ENCODE measurements at places on chromosomes 6 and 20. TPM values are rescaled to one million over a fixed set of nuclear protein-coding genes. Genes with fewer than 3 reads are reported as not detected.

Gene RIPOR3
- not detected for total RNA-seq

Gene SNRPB
- total RNA-seq: 147 TPM

Gene PYGB
- total RNA-seq: 27.5 TPM

Gene ZNF512B
- total RNA-seq: 22.0 TPM

Gene TRIM10
- total RNA-seq: not detected

Gene OR2J3
- not detected for total RNA-seq

Gene PTCRA
- not detected for total RNA-seq

Gene RMND1
- 6.5 TPM for total RNA-seq

Gene NANP
- total RNA-seq: 1.1 TPM

Gene KHDC1L
- total RNA-seq: not detected

Gene VIP
- not detected for total RNA-seq

Gene EFCAB8
- total RNA-seq: 2.5 TPM

DNA sequence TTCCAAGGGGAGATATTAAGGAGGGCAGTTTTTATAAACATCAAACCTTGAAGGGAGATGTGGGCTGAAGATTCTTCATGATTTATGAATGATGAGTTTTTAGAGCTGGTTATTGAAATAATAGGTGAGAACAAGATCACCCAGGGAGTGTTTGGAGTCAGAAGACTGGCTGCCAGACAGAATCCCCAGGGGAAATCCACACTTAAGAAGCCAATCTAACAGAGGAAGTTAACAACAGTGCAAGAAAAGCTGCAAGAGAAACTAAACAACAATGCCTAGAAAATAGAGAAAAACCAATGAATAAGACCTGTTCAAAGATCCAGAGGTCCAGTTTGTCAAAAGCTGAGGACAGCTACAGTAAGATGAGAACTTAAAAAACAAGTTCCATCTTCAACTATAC, 167.9 kb upstream of the MAN1A1 start:
- no peak for DNase-seq
- no peaks in the 10 kb centered on the region for H3K36me3 ChIP-seq
- no peak overlapping the region for H3K27ac ChIP-seq
- H3K27me3 ChIP-seq: no peaks in the 10 kb centered on the region
- H3K4me3 ChIP-seq: no peak overlapping the region

DNA sequence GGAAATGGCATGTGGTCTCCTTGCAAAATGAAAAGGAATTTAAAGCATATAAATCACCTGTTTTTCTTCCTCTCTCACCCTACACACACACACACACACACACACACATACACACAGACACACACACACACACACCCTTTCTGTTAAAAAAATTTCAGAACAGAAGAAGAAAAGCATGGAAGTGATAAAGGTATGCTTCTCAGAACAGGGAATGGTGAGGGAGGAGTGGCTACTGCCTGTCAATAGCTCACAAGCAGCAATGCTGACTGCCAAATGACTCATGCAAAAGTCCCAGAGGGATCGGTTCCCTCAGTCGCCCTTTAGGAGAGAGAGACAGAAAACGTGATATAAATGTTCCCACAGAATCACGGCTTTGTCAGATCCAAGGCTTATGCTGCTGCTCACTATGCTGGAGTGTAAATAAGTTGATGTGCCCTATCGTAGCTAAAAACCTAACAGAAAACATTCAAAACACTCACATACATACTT, 102.6 kb downstream of the IBTK start:
- no peak overlapping the region for H3K27ac ChIP-seq
- H3K4me3 ChIP-seq: no peak overlapping the region
- DNase-seq: no peak
- H3K4me1 ChIP-seq: no peaks in the 10 kb centered on the region
- no peaks in the 10 kb centered on the region for H3K36me3 ChIP-seq

GRCh38 chr6:137657351-137657911, 163.2 kb upstream of the OLIG3 start:
- H3K4me1 ChIP-seq: no peaks in the 10 kb centered on the region
- H3K27ac ChIP-seq: no peak overlapping the region
- DNase-seq: no peak
- H3K4me3 ChIP-seq: no peak overlapping the region
- no peaks in the 10 kb centered on the region for H3K36me3 ChIP-seq
- no peaks in the 10 kb centered on the region for H3K27me3 ChIP-seq

- H3K27me3 ChIP-seq: peaks cover 16% of the 10 kb centered on the region
- H3K4me3 ChIP-seq: no peak overlapping the region
- peaks cover 11% of the 10 kb centered on the region for H3K4me1 ChIP-seq
- no peaks in the 10 kb centered on the region for H3K36me3 ChIP-seq
Measured at GRCh38 chr20:37915800-37916570, 13.1 kb downstream of the VSTM2L start.

DNA sequence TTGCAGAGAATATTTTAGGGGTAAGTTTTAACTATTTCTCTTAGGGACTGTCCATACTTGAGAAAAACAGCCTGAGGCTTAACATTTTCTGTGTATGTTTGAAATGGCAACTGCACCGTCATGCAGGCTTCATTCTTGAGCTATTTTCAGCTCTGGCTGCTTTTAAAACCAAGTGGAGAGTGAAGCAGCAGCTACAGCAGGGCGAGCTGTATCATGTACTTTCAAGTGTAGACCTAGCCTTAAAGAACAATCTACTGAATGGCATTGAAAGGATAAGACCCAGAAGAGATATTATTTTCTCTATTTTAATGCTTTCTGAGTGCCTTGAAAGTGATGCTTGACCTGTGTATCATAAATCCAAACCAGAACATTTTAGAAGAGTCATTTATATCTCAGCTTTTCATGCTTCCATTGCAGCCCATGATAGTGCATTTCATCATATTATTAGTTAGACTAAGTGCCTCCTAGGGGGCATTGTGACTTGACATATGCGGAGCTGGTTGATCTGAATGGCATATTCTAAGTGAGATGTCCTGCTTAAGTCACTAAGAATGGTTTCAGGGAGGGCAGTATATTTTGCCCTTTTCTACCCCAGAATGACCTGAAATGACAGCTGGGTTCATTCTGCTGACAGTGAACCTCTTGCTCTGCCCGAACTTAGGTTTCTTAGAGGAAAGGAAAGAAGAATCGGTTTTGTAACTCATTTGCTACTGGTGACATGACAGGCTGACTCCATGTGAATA, 85.3 kb downstream of the NKAIN2 start:
- H3K27me3 ChIP-seq: no peaks in the 10 kb centered on the region
- no peak overlapping the region for H3K27ac ChIP-seq
- no peaks in the 10 kb centered on the region for H3K4me1 ChIP-seq
- DNase-seq: no peak
- no peak overlapping the region for H3K4me3 ChIP-seq
- no peaks in the 10 kb centered on the region for H3K36me3 ChIP-seq

DNA sequence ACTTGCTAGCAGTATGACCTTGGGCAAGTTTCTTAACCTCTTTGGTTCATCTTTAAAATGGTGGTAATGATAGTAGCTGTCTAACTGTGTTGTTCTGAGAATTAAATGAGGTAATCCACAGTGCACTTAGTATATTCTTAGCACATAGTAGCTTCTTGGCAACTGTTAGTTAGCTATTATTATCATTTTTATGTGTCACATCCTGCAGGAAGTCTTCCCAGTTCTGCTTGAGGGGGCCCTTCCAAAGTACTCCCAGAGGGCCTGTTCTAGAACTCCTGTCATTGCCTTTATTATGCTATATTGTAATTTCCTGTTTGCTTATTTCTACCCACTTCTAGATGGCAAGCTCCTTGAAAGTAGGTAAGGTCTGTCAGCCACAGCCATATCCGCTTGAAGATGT, 30.6 kb downstream of the ANKS1A start:
- no peaks in the 10 kb centered on the region for H3K4me1 ChIP-seq
- H3K36me3 ChIP-seq: peaks cover 3% of the 10 kb centered on the region
- H3K27me3 ChIP-seq: no peaks in the 10 kb centered on the region
- no peak for DNase-seq
- H3K4me3 ChIP-seq: no peak overlapping the region
- no peak overlapping the region for H3K27ac ChIP-seq

- H3K4me3 ChIP-seq: no peak overlapping the region
- H3K27me3 ChIP-seq: no peaks in the 10 kb centered on the region
Measured at GRCh38 chr20:3863317-3863716, 16.7 kb downstream of the MAVS start.

- H3K27ac ChIP-seq: no peak overlapping the region
- no peaks in the 10 kb centered on the region for H3K36me3 ChIP-seq
- no peaks in the 10 kb centered on the region for H3K27me3 ChIP-seq
- no peak for DNase-seq
- no peaks in the 10 kb centered on the region for H3K4me1 ChIP-seq
Measured at GRCh38 chr20:50237349-50237748, 46.7 kb downstream of the CEBPB start.

DNA sequence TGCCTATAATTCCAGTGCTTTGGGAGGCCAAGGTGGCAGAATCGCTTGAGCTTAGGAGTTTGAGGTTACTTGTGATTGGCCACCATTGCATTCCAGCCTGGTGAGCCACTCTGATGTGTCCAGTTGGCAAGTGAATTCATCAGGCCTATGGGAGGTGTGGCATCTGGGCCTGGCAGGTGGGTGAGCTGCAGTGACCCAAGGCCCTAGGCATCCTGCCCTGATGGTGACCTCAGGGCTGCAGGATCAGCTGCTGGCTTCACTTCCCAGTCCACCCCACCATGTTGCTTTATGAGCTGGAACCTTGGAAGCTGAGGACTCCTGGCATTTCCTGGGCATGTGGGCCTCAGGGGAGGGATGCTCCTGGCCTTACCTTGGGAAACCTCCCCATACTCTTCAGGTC, 20.5 kb downstream of the RSPH9 start:
- peaks cover 17% of the 10 kb centered on the region for H3K4me1 ChIP-seq
- no peaks in the 10 kb centered on the region for H3K27me3 ChIP-seq
- peaks cover 1% of the 10 kb centered on the region for H3K36me3 ChIP-seq

- no peak overlapping the region for H3K27ac ChIP-seq
- peaks cover 41% of the 10 kb centered on the region for H3K36me3 ChIP-seq
- no peaks in the 10 kb centered on the region for H3K27me3 ChIP-seq
- no peak overlapping the region for H3K4me3 ChIP-seq
- H3K4me1 ChIP-seq: peaks cover 33% of the 10 kb centered on the region
Measured at GRCh38 chr20:2114990-2115681, 13.5 kb downstream of the STK35 start.

DNA sequence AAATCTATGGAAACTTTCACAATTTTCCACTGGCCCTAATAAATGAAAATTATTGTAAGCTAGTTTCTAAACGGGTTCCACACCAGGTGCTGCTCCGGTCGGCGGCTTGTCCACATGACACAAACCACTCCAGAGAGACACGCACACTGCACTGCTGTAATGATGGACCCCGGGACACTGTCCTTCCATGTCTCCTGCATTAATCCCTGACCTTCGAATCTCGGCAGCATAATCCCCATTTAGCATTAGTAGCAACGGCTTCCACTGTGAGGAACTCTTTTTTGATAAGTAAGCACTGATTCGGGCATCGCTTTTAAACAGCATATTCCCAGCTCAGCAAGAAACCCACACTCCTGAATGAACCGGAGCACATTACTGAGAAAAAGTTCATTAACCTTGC, 43.5 kb downstream of the INSM1 start:
- no peak overlapping the region for H3K4me3 ChIP-seq
- H3K27me3 ChIP-seq: no peaks in the 10 kb centered on the region
- no peak overlapping the region for H3K27ac ChIP-seq
- peaks cover 7% of the 10 kb centered on the region for H3K36me3 ChIP-seq

GRCh38 chr6:5394280-5394679, 133.0 kb downstream of the FARS2 start:
- no peak for DNase-seq
- H3K36me3 ChIP-seq: no peaks in the 10 kb centered on the region
- no peak overlapping the region for H3K4me3 ChIP-seq
- no peaks in the 10 kb centered on the region for H3K4me1 ChIP-seq
- H3K27me3 ChIP-seq: no peaks in the 10 kb centered on the region

- no peak overlapping the region for H3K4me3 ChIP-seq
- no peaks in the 10 kb centered on the region for H3K27me3 ChIP-seq
- no peaks in the 10 kb centered on the region for H3K4me1 ChIP-seq
Measured at GRCh38 chr6:61833176-61833755, 452.8 kb downstream of the KHDRBS2 start.

DNA sequence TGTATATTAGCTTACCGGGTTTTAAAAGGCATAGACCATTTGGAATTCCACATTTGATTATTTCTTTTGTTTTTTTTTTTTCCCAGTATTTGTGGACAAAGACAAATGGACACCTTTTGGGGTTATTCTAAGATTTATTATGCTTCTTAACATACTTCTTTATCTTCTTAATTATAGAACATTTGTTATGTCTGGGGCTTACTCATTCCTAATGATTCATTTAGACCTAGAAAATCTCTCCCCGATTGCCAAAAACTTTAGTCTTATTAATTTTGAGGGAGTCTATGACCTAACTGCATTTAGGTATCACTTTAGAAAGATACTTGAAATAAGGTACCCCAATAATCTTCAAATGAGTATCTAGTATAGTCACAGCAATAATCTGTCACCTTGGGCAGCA, 170.7 kb upstream of the PREP start:
- H3K36me3 ChIP-seq: no peaks in the 10 kb centered on the region
- no peak overlapping the region for H3K27ac ChIP-seq
- no peaks in the 10 kb centered on the region for H3K4me1 ChIP-seq
- H3K27me3 ChIP-seq: no peaks in the 10 kb centered on the region

- DNase-seq: no peak
- H3K27me3 ChIP-seq: no peaks in the 10 kb centered on the region
- no peak overlapping the region for H3K27ac ChIP-seq
- H3K4me3 ChIP-seq: no peak overlapping the region
Measured at GRCh38 chr6:44496665-44497369, 109.3 kb downstream of the CDC5L start.

- DNase-seq: no peak
- H3K27me3 ChIP-seq: no peaks in the 10 kb centered on the region
- H3K4me3 ChIP-seq: no peak overlapping the region
- no peak overlapping the region for H3K27ac ChIP-seq
Measured at GRCh38 chr6:36701401-36701991, 3.9 kb downstream of the RAB44 start.
